Liver (tissue), 10 donors: ENCODE measurements at places on chromosomes 16 and 17. TPM values are rescaled to one million over a fixed set of nuclear protein-coding genes. Genes with fewer than 3 reads are reported as not detected.
A peak's percentile ranks its signal among the peaks of the same experiment; 100 is the strongest.

Gene PHB1
- polyA plus RNA-seq: 149 TPM

Gene KRT31
- polyA plus RNA-seq: not detected

DNA sequence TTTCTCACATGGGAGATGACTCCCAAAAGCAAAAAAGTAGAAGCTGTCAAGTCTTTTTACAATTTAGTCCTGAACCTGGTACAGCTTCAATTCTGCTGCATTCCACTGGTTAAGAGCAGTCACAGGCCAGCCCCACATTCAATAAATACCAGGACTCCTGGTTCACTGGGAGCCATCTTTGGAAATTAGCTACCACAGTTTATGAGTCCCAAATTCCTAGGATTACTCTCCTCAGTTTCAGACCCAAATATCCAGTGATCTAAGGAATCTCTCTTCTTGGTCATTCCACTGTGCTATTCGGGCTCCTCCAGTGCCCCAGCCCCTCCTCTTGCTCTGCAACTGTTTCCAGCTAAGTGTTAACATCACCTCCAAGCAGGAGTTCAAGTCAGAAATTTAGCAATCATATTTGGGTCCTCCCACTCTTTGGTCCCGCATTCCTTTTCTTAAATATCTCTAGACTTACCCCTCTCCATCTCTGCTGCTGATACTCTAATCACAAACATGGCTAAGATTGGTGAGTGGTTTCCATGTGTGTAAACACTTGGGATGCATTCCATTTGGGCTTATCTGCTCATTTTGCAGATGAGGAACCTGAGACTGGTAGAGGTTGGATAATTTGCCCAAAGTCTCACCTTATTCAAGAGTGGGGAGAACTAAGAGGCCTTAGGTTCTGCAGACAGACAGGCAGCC, 9.6 kb upstream of the WIPF2 start:
- DNase-seq: no peak

DNA sequence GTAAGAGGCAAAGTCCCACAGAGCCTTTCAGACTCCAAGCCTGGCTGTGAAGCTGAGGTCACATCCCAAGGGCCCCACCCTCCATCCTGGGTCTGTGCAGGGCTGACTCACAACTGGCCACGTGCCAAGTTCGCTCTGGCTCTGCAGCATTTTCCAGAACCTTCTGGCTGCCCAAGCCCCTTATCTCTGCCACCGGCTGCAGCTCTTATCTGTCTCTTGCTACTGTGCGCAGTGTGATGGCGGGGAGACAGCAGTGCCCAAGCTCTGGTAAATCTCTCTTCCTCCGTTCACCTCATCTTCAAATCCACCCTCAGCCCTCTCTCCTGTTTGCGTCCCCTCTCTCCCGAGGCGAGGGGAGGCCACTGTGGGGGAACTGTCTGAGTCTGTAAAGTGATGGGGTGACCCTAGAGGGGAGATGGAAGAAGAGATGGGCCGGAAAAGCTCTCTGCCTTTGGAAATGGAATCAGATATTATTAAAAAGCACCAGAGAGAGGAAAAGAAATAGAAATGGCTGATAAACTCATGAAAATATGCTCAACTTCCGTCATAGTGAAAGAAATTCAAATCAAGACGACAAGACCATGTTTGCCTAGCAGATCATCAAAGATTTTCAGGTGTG, 162.7 kb upstream of the CDC42EP4 start:
- peak; percentile 94 for DNase-seq

DNA sequence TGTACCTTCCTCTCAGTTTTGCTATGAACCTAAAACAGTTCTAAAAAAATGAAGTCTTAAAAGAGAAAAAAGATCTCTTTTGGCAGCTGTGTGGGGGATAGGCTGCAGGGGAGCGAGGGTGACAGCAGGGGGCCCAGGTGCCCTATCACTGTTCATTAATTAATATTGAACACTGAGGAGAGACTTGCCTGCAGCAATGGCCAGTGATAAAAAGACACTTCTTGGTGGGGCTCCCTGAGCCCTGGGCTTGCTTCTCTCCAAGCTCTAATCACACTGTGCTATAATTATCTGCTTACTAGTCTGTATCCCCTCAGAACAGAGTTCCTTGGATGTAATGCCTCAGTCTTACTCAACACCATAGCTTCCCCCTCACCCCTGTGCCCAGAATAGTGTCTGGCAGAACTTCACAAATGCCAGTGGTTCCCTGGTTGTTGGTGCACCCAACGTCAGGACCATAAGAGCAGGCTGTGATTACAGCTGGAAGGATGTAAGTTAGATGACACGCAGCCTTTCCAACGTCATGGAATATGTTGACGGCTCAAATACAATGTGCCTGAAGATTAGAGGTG, 52.0 kb upstream of the IRX6 start:
- no peak for DNase-seq

GRCh38 chr16:85610446-85611193, 2.5 kb upstream of the GSE1 start:
- peak; percentile 93 for DNase-seq

- DNase-seq: no peak
These were observed 6.9 kb upstream of the TEX2 start for GRCh38 chr17:64269687-64270649.

Gene TPSB2
- 12.7 TPM for polyA plus RNA-seq

Gene HOXB8
- polyA plus RNA-seq: not detected

GRCh38 chr16:16830973-16831372, 452.0 kb downstream of the NPIPA7 start:
- DNase-seq: no peak

DNA sequence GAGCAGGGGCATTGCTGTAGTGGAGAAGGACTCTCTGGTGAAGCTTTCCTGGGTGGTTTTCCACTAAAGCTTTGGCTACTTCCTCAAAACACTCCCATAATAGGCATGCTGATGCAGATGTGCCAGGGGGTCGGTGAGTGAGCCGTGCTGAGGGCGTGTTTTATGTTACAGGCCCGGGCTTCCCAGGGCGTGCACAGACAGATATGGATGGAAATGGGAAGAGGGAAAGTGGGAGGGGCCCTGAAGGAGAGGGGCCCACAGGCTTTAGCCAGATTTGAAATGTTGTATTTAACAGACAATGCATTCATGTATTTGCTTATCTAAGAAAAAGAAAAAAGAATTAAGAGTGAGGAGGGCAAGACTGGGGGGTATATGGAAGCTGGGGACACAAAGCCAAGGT, 56.3 kb downstream of the IL21R start:
- no peak for DNase-seq

DNA sequence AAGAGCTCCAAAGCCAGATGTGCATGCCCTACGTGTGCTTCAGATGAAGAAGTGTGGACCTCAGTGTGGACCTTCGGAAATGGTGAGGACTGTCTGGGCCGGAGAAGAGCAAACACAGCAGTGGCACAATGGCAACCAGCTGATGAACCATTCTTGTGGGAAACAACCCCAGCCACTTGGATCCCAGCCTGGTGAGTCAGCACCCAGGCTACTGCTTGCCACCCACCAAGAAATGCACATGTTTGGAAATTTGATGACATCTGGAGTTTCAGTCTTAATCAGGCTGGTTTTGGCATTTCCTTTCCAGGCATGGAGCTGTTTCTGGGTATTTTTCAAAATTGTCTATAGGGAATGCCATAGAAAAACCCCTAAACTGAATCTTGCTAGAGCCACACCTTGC, 42.7 kb downstream of the DYNLRB2 start:
- no peak for DNase-seq

- DNase-seq: peak; percentile 60
These were observed 97.4 kb upstream of the CIBAR2 start for GRCh38 chr16:85209526-85210121.

- DNase-seq: no peak
These were observed 976 bp downstream of the CCL3L1 start for GRCh38 chr17:36195434-36196130.

Gene BICDL2
- polyA plus RNA-seq: 0.33 TPM

DNA sequence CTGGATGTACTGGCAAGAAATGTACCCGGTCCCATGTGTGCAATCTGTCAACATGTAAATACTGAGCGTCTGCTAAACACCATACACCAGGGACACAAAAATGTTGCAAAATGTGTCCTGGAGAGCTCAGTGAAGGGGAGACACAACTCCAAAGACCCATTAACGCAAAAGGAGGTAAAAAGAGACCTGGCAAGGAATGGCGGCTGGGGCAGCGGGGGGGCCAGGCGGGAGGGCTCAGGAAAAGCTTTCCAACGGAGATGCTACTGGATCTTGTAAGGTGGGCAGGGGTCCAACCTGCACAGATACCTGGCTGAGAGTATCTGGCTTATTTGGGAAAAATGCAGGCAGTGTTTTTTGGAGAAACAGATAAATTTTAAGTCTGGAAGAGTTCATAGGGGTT, 40.7 kb downstream of the ADCY9 start:
- DNase-seq: no peak

DNA sequence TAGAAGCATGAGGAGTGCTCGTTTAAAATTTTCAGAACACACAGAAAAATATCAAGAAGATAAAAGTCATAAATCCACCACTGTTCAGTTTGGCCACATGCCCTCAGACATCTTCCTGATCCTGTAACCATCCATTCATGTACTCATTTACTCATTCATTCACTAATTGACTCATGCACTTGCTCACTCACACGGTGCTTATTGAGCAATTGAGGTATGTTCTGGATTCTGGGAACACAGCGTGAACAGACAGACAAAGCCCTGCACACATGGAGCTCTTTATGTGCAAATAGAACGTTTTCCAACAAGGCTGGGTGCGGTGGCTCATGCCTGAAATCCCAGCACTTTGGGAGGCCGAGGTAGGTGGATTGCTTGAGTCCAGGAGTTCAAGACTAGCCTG, 10.2 kb upstream of the NATD1 start:
- no peak for DNase-seq

- DNase-seq: no peak
These were observed 49.7 kb upstream of the CCL2 start for GRCh38 chr17:34205401-34205800.

DNA sequence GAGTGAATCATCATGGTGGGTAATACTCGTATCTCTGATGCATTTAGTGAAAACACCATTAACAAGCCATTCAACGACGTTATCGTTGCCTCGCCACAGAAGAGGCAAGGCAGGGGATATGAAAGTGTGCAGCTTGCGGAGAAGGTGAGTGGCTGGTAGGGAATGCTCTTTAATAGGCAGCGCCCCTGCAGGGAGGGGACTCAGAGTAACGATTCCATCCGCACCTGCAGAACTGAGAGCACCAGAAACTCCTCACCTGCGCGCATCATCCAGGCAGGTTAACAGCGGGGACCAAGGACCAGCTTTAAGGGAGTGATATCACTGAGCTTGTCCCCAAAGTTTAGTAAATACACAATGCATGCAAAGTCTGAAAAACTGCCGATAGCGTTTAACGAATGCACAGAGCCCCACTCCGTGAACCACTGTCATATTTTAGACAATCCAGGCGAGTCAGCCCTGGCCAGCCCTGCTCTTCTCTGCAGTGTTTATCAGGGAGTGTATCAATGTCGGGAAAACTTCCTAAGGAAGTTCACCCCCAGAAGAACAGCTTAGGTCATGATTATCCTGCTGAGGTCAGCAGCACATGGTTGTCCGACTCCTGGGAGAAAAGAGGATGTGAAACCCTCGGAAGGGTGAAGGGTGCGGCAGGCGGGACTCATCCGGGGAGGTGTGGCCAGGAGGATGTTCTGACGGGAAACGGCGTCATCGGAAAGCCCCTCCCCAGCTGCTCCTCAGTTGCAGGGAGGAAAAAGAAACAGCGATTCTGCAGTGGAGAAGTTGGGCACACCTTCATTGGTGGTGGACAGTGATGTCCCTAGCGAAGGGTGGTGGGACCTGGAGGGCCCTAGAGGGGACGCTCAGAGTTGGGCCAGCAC, 68.5 kb upstream of the DNAH17 start:
- peak; percentile 47 for DNase-seq

Gene PIK3R5
- polyA plus RNA-seq: 2.3 TPM

Gene CDH3
- polyA plus RNA-seq: not detected

- no peak for DNase-seq
These were observed 47.0 kb downstream of the SLC7A5 start for GRCh38 chr16:87822108-87822970.

GRCh38 chr16:15966836-15967546, 17.6 kb downstream of the ABCC1 start:
- DNase-seq: no peak

Gene LHX1
- polyA plus RNA-seq: not detected

GRCh38 chr16:51150888-51151320, at the start of gene SALL1:
Gene SALL1 (minus strand): TSS chr16:51151270. CDS start chr16:51151241, 29 bp downstream.
- no peak for DNase-seq

DNA sequence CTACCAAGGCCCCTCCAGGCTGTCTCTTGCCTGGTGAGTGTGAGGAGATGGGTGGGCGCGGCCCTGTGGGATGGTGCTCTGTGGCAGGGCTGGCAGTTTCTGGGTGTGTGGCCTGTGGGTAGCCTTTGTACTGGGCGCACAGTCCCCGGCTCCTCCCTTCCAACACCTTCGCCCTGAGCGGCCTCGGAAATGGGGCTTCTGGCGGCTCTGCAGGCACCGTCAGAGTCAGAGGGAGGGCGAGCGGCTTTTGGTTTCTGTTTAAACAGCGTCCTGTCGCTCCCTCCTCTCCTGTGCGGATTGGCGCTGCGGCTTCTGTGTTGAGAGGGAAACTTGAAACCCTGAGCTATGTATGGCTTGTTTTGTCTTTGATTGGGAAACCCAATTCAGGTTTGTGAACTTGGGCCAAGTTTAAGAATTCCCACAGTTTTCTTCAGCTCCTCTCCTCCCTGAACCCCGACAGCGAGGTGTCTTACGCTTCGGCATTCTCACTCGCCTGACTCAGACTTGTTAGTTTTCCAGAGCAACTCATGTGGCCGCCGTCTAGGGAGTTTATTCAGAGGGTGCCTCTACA, 8.3 kb upstream of the ZNF750 start:
- DNase-seq: no peak

DNA sequence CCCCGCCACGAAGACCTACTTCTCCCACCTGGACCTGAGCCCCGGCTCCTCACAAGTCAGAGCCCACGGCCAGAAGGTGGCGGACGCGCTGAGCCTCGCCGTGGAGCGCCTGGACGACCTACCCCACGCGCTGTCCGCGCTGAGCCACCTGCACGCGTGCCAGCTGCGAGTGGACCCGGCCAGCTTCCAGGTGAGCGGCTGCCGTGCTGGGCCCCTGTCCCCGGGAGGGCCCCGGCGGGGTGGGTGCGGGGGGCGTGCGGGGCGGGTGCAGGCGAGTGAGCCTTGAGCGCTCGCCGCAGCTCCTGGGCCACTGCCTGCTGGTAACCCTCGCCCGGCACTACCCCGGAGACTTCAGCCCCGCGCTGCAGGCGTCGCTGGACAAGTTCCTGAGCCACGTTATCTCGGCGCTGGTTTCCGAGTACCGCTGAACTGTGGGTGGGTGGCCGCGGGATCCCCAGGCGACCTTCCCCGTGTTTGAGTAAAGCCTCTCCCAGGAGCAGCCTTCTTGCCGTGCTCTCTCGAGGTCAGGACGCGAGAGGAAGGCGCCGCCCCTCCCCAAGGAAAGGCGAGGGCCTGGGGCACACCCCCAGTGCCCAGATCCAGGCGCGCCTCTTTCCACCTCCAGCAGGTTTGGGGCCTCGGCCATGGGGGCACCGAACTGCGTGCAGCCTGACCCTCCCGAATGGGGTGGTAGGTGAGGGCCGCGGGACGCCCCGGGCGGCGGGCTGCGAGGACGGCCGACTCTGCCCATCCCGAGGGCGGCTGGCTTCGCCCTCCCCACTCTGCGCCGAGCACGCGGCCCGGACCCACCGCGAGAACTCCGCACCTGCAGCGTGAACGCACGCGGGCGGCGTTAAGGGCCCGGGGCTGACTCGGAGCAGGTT, 664 bp downstream of the HBQ1 start:
- DNase-seq: peak; percentile 67

- DNase-seq: peak; percentile 91
These were observed 5.3 kb upstream of the HIC1 start for GRCh38 chr17:2049333-2050299.

Gene GPR179
- polyA plus RNA-seq: 0.01 TPM
